ENCODE measurements at places on chromosomes 12 and 14. TPM values are rescaled to one million over a fixed set of nuclear protein-coding genes. Genes with fewer than 3 reads are reported as not detected.
A peak's percentile ranks its signal among the peaks of the same experiment; 100 is the strongest.

- no peaks in the 10 kb centered on the region for H3K4me1 ChIP-seq
- DNase-seq, result peak; percentile 81
- peaks cover 4% of the 10 kb centered on the region for H3K27me3 ChIP-seq
- H3K27ac ChIP-seq, result no peak overlapping the region
- no peak overlapping the region for H3K4me3 ChIP-seq
These were observed 118.7 kb downstream of the BRMS1L start for GRCh38 chr14:35944847-35945246.

GRCh38 chr12:105487963-105488362 lies 157.5 kb downstream of the C12orf75 start:
- no peaks in the 10 kb centered on the region for H3K36me3 ChIP-seq
- no peak for DNase-seq
- no peak overlapping the region for H3K27ac ChIP-seq
- H3K4me3 ChIP-seq, result no peak overlapping the region
- H3K4me1 ChIP-seq, result no peaks in the 10 kb centered on the region

DNA sequence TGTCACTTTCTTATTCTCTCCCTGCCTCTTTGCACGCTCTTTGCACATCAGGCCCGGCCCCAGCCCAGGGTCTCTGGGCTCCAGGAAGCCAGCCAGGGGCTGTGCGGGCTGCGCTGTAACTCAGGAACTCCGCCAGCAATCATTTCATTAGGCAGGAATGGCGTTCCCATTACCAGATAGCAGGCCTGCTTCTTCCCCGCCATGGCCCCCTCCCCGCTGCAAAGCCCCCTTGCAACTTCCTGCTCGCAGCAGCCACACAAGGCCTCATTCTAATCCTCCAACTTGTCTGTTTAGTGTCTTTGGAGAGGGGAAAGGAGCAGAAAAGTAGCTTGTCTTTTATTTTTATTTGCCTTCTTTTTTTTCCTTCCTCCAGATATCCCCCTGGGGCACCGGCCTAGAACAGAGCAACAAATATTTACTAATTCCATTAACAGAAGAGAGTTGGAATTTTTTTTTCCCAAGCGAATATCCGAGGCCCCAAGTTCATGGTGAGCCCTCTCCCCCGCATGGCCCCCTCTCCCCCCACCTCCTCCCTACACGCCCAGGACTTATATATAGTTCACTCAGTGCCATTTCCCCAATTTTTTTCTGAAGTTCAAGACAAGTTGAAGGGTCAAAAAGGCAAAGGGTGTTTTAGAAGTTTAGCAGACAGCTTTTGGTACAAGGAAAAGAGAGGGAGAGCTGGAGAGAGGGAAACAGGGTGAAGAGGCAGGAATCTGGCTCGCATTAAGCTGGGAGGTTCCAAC lies 329.4 kb upstream of the TBX3 start:
- H3K27me3 ChIP-seq, result no peaks in the 10 kb centered on the region
- DNase-seq, result no peak
- H3K4me3 ChIP-seq, result no peak overlapping the region
- no peak overlapping the region for H3K27ac ChIP-seq
- H3K4me1 ChIP-seq, result 0 out of 2 replicates have a peak, but pooled peaks cover 10% of the 10 kb centered on the region

LALBA gene
- not detected for total RNA-seq

POTEG gene
- total RNA-seq, result not detected

POLE2 gene
- 76.5 TPM for total RNA-seq

Data from GM23338 (cell line).